Immature natural killer cell (primary cell): ENCODE measurements at places on chromosomes 5 and 9. TPM values are rescaled to one million over a fixed set of nuclear protein-coding genes. Genes with fewer than 3 reads are reported as not detected.

- no peak for DNase-seq
These were observed 593 bp upstream of the NAA35 start for GRCh38 chr9:85940275-85940831.

- H3K27ac ChIP-seq: peak overlapping the region; percentile 99
- H3K36me3 ChIP-seq: no peaks in the 10 kb centered on the region
- peaks cover 31% of the 10 kb centered on the region for H3K27me3 ChIP-seq
These were observed 1.1 kb upstream of the ELL2 start for GRCh38 chr5:95962785-95963184.

DNA sequence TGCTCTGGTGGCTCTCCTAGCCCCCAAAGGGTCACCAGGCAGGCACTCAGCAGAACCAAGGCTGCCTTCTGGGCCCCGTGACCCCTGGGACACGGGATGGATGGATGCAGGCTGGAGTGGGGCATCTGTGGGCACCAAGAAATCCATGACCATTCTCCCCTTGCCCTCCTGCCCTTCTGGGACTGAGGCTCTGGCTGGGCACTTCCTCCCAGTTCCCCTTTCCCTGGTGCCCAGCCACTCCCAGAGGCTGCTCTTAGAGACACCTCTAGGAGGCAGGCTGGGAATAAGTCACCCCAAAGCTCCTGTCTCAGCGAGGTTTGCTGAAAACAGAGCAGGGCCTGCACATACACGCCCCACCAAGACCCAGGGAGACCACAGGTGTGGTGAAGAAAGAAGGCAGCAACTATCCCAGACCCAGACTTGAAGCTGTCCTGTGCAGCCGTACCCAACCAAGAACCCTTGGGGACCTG lies 943 bp downstream of the STING1 start:
- peaks cover 20% of the 10 kb centered on the region for H3K36me3 ChIP-seq
- H3K27me3 ChIP-seq: peaks cover 11% of the 10 kb centered on the region
- H3K27ac ChIP-seq: peak overlapping the region; percentile 94
- peaks cover 46% of the 10 kb centered on the region for H3K4me1 ChIP-seq
- no peak for DNase-seq

The INSYN2B gene
- polyA plus RNA-seq: 0.40 TPM

The PITX1 gene
- polyA plus RNA-seq: not detected

The ZNF300 gene
- polyA plus RNA-seq: 0.40 TPM

DNA sequence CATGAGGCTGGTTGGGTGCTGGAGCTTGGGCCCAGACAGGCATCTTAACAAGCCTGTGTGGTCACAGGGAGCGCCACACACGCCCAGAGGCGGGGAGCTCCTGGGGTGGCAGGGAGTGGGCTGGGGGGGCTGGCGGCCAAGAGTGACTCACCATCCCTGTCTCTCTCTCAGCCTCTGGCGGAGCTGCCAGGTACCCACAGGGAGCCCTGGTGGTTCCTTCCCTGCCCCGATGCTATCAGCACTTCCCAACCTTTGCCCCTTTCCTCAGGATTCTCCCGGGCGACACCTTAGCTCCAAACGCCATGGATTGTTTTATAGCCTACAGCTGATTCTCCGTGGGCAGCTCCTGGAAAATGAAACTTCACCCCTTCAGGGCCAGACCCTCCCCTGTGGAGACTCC lies 5.5 kb downstream of the SLC9A3 start:
- no peaks in the 10 kb centered on the region for H3K36me3 ChIP-seq
- no peaks in the 10 kb centered on the region for H3K4me1 ChIP-seq
- DNase-seq: no peak
- peaks cover 14% of the 10 kb centered on the region for H3K27me3 ChIP-seq
- no peak overlapping the region for H3K27ac ChIP-seq
- H3K4me3 ChIP-seq: no peak overlapping the region

GRCh38 chr5:139341187-139341688 lies 416 bp upstream of the PAIP2 start:
- peaks cover 12% of the 10 kb centered on the region for H3K27me3 ChIP-seq
- H3K27ac ChIP-seq: peak overlapping the region; percentile 96
- peak overlapping the region; percentile 96 for H3K4me3 ChIP-seq
- DNase-seq: no peak
- H3K36me3 ChIP-seq: no peaks in the 10 kb centered on the region

The LCP2 gene
- 87.1 TPM for polyA plus RNA-seq

GRCh38 chr5:181163487-181164075 lies 16.2 kb downstream of the OR2V2 start:
- no peaks in the 10 kb centered on the region for H3K36me3 ChIP-seq
- H3K4me3 ChIP-seq: peak overlapping the region; percentile 80
- peaks cover 31% of the 10 kb centered on the region for H3K4me1 ChIP-seq
- H3K27ac ChIP-seq: peak overlapping the region; percentile 96

The IL7R gene
- polyA plus RNA-seq: 70.9 TPM

GRCh38 chr5:172407241-172407691 lies 47.1 kb downstream of the SH3PXD2B start:
- no peaks in the 10 kb centered on the region for H3K27me3 ChIP-seq
- H3K4me3 ChIP-seq: no peak overlapping the region
- no peak for DNase-seq
- H3K27ac ChIP-seq: no peak overlapping the region
- no peaks in the 10 kb centered on the region for H3K4me1 ChIP-seq
- no peaks in the 10 kb centered on the region for H3K36me3 ChIP-seq

GRCh38 chr9:72589667-72590521 lies 68.5 kb downstream of the TMC1 start:
- peaks cover 7% of the 10 kb centered on the region for H3K27me3 ChIP-seq
- H3K27ac ChIP-seq: no peak overlapping the region
- peaks cover 21% of the 10 kb centered on the region for H3K4me1 ChIP-seq

The GRXCR2 gene
- polyA plus RNA-seq: not detected

- H3K27me3 ChIP-seq: peaks cover 2% of the 10 kb centered on the region
- H3K4me3 ChIP-seq: no peak overlapping the region
- H3K27ac ChIP-seq: no peak overlapping the region
- DNase-seq: no peak
- no peaks in the 10 kb centered on the region for H3K4me1 ChIP-seq
- H3K36me3 ChIP-seq: no peaks in the 10 kb centered on the region
These were observed 310.4 kb downstream of the ACTL7B start for GRCh38 chr9:108545436-108545835.

DNA sequence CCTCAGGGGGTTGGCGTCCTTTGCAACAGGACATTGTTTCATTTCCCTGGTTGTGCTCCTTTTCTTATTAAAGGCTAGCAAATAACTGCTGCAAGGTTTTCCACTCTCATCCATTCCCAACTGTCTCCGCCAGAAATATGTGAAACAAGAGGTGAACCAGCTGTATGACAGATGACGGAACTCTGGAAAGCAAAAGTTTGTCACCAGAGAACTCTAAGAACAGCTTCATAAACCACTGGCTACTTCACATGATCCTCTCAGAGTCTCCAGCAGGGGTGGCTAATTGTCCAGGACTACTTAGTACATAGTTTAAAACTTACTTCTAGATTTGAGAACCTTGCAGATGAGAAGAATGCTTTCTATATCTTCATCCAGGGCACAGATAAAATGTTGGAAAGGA lies 195.9 kb upstream of the RAD23B start:
- H3K36me3 ChIP-seq: no peaks in the 10 kb centered on the region
- H3K27me3 ChIP-seq: peaks cover 20% of the 10 kb centered on the region

DNA sequence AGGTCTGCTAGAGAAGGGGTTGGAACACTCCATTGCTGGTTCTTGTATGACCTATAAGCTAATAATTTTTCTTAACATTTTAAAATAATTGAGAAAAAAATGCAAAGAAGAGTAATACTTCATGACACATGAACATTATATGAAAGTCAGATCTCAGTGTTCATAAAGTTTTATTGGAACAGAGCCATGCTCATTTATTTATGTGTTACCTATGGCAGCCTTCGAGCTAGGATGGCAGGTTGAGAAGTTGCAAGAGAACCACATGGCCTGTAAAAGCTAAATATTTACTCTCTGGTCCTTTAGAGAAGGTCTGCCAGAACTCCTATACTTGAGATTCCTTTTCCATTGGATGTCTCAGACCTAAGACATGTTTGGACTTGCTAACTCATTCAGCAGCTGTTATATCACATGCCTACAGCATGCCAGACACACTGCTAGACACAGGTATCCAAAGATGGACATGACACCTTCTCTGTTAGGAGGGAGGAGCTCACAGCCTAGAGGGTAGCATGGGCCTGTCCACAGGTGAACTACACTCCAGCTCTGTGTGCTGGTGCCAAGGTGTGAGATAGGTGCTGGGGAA lies 304.3 kb downstream of the ARHGAP26 start:
- H3K27me3 ChIP-seq: no peaks in the 10 kb centered on the region
- peaks cover 21% of the 10 kb centered on the region for H3K4me1 ChIP-seq
- H3K36me3 ChIP-seq: peaks cover 34% of the 10 kb centered on the region
- DNase-seq: no peak
- no peak overlapping the region for H3K27ac ChIP-seq
- H3K4me3 ChIP-seq: no peak overlapping the region

- DNase-seq: no peak
- H3K27me3 ChIP-seq: no peaks in the 10 kb centered on the region
- peak overlapping the region; percentile 59 for H3K4me3 ChIP-seq
- H3K36me3 ChIP-seq: peaks cover 7% of the 10 kb centered on the region
- H3K4me1 ChIP-seq: peaks cover 87% of the 10 kb centered on the region
These were observed 165.5 kb downstream of the PIK3R1 start for GRCh38 chr5:68381060-68381459.

- no peaks in the 10 kb centered on the region for H3K4me1 ChIP-seq
- no peak overlapping the region for H3K4me3 ChIP-seq
- H3K27me3 ChIP-seq: no peaks in the 10 kb centered on the region
- no peak for DNase-seq
- no peaks in the 10 kb centered on the region for H3K36me3 ChIP-seq
These were observed 437.5 kb downstream of the TMEM232 start for GRCh38 chr5:110288766-110289511.

DNA sequence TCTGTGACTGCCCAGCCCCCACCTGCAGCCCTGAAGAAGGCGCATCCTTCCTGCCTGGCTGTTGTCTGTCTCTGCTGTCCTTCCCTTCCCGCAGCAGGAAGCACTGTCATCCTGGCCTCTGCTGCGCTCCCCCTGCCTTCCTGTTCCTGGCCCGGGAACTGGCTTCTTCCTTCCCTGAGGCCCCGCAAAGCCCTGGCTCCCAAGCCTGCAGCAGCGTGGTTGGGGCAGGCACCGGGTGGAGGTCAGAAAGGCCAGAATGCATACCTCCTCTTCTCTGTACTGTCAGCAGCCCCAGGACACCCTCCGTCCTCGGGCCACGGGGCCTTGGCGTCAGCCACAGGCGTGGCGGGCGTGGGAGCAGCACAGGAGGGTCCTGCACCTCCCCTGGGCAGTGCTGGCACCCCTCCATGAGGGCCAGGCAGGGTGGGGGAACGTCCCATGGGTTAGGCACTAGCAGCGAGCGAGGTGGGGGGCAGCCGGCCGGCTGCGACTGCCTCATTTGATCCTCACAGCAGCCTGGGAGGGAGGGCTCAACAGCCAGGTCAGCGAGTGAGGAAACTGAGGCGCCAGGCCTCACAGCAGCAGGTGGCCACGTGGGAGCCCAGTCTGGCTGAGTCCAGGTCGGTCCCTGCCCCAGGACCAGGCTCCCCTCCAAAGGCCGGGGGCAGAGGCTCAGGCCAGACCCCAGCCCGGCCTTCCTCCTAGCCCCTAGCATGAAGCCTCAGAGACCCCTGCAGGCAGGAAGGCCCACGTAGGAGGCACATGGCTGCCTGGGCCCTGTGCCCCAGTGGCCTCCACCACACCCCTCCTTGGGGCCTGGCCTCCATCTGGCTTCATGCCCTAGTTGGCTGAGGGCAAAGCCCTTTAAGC lies 9.4 kb downstream of the FLT4 start:
- H3K4me1 ChIP-seq: no peaks in the 10 kb centered on the region
- no peak overlapping the region for H3K27ac ChIP-seq
- no peak overlapping the region for H3K4me3 ChIP-seq
- peaks cover 3% of the 10 kb centered on the region for H3K27me3 ChIP-seq

DNA sequence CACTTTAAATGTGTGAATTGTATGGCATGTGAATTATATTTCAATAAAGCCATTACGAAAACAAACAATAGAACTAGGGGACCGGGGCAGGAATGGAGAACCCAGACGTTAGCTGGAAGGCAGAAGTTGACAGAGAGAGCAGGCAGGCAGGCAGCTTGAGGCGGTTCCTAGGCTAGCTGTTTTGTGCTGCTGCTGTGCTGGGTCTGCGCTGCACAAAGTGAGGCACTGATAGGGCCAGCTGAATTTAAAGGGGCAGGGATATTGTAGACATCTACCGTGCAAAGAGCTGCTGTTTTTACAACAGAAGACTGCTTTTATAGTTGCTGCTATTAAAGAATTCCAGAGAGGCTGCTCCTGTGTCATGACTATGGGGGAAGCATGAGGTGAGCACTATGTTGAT lies 21.6 kb upstream of the MIER3 start:
- no peak overlapping the region for H3K27ac ChIP-seq
- H3K27me3 ChIP-seq: peaks cover 2% of the 10 kb centered on the region
- no peaks in the 10 kb centered on the region for H3K36me3 ChIP-seq
- H3K4me1 ChIP-seq: no peaks in the 10 kb centered on the region
- H3K4me3 ChIP-seq: no peak overlapping the region

- H3K4me3 ChIP-seq: no peak overlapping the region
- DNase-seq: peak; percentile 53
- peaks cover 4% of the 10 kb centered on the region for H3K27me3 ChIP-seq
- peaks cover 4% of the 10 kb centered on the region for H3K4me1 ChIP-seq
These were observed 6.1 kb downstream of the SAPCD2 start for GRCh38 chr9:137064027-137064879.

GRCh38 chr9:83656032-83656680 lies 33.2 kb downstream of the IDNK start:
- H3K4me1 ChIP-seq: no peaks in the 10 kb centered on the region
- H3K27ac ChIP-seq: peak overlapping the region; percentile 31
- DNase-seq: no peak
- H3K4me3 ChIP-seq: no peak overlapping the region
- H3K27me3 ChIP-seq: no peaks in the 10 kb centered on the region

DNA sequence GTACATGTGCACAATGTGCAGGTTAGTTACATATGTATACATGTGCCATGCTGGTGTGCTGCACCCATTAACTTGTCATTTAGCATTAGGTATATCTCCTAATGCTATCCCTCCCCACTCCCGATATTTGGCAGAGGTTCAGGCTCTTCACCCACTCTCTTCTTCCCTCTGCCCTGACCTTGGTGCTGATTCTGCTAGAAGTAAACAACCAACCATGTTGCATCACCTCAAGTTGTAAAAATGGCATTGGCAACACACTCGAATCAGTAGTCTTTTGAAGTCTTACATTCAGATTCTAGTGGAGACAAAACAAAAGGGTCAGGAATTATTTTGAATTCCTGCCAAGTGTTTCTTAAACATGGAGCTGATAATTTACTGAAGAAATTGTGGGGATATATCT lies 40.0 kb downstream of the PRR16 start:
- H3K36me3 ChIP-seq: no peaks in the 10 kb centered on the region
- H3K27me3 ChIP-seq: no peaks in the 10 kb centered on the region
- H3K4me1 ChIP-seq: no peaks in the 10 kb centered on the region
- DNase-seq: no peak
